ENCODE measurements at places on chromosomes 11 and 22. TPM values are rescaled to one million over a fixed set of nuclear protein-coding genes. Genes with fewer than 3 reads are reported as not detected.

DNA sequence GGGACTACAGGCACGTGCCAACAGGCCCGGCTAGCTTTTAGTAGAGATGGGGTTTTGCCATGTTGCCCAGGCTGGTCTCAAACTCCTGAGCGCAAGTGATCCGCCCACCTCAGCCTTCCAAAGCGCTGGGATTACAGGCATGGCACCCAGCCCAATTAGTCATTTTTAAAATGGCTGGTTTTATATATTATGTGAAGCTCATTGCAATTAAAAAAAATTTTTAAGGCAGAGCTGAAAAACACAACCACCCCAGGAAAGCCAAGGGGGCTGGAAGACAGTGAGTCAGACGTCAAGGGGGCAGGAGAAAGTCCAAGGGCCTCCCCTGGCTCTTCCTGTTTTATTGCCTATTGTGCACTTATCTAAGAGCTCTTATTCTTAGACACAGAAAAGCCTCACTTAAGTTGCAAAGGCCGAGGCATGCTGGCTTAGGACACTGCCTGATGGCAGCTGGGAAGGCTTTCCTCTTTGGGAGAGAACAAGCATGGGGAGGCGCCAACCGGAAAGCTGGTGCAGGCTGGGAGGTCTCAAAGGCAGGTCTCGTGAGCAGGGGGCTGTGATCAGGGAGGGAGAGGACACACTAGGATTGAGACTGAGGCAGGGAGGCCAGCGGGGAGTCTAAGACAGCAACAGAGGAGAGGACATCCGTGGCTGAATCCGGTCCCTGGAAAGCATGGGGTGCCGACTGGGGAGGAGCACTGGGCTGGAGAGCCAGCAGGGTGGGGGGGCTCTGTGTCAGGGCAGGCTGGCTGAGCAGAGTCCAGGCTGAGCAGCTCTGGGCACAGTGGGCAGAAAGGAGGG is 11.1 kb upstream of the OSM start:
- H3K36me3 ChIP-seq, result no peaks in the 10 kb centered on the region
- no peaks in the 10 kb centered on the region for H3K27me3 ChIP-seq
- no peak overlapping the region for H3K27ac ChIP-seq
- H3K4me1 ChIP-seq, result peaks cover 46% of the 10 kb centered on the region
- DNase-seq, result no peak

DNA sequence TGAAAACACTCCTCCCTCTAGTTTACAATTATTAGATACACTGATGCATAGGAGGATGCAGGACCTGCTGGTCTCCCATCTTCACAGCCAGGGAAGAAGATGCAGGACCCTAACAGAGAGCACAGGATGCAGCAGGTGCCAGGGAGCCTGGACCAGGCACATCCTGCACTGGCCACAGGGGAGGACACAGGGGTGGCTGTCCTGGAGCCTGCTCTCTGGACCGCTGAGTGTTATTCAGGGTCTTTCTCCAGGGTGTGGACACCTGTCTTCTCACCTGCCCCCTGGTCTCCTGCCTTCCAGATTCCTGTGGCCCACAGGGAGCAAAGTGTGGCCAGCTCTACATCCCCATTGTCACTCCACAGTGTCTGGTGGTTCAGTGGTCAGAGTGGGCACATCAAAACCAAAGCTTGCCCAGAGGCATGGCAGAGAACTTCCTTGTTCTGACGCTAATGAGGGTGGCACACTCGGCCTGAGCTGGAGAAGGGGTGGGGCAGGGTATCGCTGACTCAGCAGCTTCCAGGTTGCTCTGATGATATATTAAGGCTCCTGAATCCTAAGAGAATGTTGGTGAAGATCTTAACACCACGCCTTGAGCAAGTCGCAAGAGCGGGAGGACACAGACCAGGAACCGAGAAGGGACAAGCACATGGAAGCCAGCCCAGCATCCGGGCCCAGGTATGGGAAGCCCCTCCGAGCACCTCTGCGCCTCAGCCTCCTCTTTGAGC is at the start of gene APOBEC3A:
TSS of gene APOBEC3A (plus strand) at position 564 of the 725 bp plus-strand sequence. CDS start at position 647, 83 bp downstream.
- peak; percentile 27 for DNase-seq
- H3K4me3 ChIP-seq, result no peak within 1 kb of the TSS
- peaks cover 28% of the 10 kb centered on the region for H3K4me1 ChIP-seq
- peaks cover 7% of the 10 kb centered on the region for H3K27me3 ChIP-seq
- H3K27ac ChIP-seq, result no peak within 1 kb of the TSS
- no peaks in the 10 kb centered on the region for H3K36me3 ChIP-seq

- no peak for DNase-seq
- no peak overlapping the region for H3K27ac ChIP-seq
- no peaks in the 10 kb centered on the region for H3K27me3 ChIP-seq
- H3K36me3 ChIP-seq, result no peaks in the 10 kb centered on the region
These were observed 40.8 kb upstream of the E2F8 start for GRCh38 chr11:19281555-19281954.

- H3K36me3 ChIP-seq, result no peaks in the 10 kb centered on the region
- no peak overlapping the region for H3K4me3 ChIP-seq
- no peak overlapping the region for H3K27ac ChIP-seq
- no peaks in the 10 kb centered on the region for H3K27me3 ChIP-seq
- DNase-seq, result no peak
These were observed 444.8 kb downstream of the SOX6 start for GRCh38 chr11:15911377-15912044.

Gene FIBIN
- not detected for total RNA-seq

Gene HBD
- total RNA-seq, result not detected

DNA sequence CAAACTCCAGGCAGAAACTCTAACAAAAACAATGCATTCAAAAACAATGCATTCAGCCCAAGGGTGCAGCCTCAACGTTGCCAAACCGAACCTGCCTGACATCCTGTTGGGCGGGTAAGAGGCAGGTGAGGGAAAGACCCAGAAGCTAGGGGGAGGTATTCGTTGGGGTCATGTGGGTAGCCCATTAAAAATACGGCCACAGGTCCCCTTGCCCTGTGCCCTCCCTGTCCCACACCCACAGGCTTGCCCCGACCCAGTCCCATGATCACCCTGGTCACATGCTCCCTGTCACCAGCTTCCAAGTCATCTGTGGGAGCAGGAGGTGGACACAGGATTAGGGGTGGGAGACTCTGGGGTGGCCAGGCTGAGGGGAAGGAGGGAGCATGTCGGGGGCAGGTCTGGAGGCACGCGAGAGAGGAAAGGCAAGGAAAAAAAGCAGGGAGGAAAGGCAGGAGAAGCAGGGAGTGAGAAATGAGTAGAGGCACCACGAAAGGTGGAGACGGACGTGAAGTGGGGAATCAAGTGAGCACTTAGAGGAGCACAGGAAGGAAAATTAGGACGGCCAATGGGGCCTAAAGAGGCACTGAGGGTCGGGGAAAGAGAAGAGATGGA is 683 bp downstream of the PLA2G6 start:
- no peaks in the 10 kb centered on the region for H3K27me3 ChIP-seq
- peaks cover 7% of the 10 kb centered on the region for H3K36me3 ChIP-seq
- H3K4me3 ChIP-seq, result peak overlapping the region; percentile 94
- peak overlapping the region; percentile 97 for H3K27ac ChIP-seq
- peaks cover 48% of the 10 kb centered on the region for H3K4me1 ChIP-seq

GRCh38 chr11:90635151-90635550 is 412.3 kb upstream of the CHORDC1 start:
- H3K27me3 ChIP-seq, result no peaks in the 10 kb centered on the region
- H3K4me3 ChIP-seq, result no peak overlapping the region
- no peak overlapping the region for H3K27ac ChIP-seq
- no peak for DNase-seq

Gene SGSM1
- 0.13 TPM for total RNA-seq

GRCh38 chr11:118633979-118634378 is 26.6 kb downstream of the PHLDB1 start:
- H3K4me3 ChIP-seq, result no peak overlapping the region
- H3K27me3 ChIP-seq, result no peaks in the 10 kb centered on the region

Gene GPHA2
- not detected for total RNA-seq

Gene CDON
- total RNA-seq, result 3.2 TPM

Gene CDC45
- total RNA-seq, result 111 TPM

Gene SYNGR1
- total RNA-seq, result 3.8 TPM

DNA sequence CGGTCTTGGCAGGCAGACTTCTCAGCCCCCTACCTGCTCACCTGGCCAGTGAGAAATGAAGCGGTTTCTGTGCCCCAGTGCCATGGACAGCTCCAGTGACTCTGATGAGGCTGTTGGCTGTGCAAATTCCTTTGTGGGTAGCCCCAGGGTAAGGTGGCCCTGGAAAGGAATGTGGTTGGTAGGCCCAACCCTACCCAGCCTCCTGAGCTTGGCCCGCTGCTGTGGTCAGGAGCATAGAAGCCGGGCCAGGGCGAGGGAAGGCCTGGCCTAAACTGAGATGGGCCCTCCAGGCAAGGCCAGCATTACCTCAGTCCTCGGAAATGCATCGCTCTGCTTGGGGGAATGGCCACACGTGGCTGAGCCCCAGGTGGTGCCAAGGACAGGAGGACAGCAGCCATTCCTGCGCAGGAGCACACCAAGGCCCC is 16.9 kb downstream of the DAGLA start:
- no peak overlapping the region for H3K4me3 ChIP-seq
- no peaks in the 10 kb centered on the region for H3K27me3 ChIP-seq
- no peak for DNase-seq
- H3K27ac ChIP-seq, result no peak overlapping the region

- peak overlapping the region; percentile 24 for H3K27ac ChIP-seq
- no peaks in the 10 kb centered on the region for H3K27me3 ChIP-seq
These were observed 37.2 kb downstream of the SLC35F2 start for GRCh38 chr11:107821199-107821927.

DNA sequence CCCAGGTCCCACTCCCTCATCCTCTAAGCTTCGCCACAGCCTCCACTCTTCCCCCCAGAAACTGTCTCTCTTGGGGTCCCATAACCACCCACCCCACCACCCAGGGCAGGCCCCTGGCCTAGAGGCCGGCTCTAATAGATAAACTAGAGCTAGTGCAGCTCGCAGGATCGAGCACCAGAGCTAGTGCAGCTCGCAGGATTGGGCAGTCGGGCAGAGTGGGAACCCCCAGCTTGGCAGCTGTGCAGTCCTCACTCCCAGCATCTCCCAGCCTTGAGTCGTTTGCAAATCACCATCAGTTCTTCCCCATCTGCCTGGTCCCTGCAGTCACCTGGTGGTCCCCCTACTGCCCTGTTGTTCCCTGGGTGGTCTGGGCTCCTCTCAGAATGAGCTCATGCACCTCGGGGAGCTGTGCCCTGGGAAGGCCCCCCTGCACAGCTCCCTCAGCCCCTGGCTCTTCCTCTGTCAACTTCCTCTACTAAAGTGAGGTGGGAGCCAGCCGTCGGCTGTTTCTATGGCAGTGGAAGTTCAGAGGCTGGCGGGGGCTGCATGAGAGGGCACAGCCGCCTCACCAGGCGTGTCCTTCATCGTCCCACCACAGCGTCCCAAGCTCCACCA is 15.5 kb upstream of the SHANK2 start:
- H3K27me3 ChIP-seq, result peaks cover 9% of the 10 kb centered on the region
- no peaks in the 10 kb centered on the region for H3K4me1 ChIP-seq
- H3K4me3 ChIP-seq, result no peak overlapping the region
- no peak for DNase-seq
- H3K27ac ChIP-seq, result no peak overlapping the region
- H3K36me3 ChIP-seq, result no peaks in the 10 kb centered on the region

DNA sequence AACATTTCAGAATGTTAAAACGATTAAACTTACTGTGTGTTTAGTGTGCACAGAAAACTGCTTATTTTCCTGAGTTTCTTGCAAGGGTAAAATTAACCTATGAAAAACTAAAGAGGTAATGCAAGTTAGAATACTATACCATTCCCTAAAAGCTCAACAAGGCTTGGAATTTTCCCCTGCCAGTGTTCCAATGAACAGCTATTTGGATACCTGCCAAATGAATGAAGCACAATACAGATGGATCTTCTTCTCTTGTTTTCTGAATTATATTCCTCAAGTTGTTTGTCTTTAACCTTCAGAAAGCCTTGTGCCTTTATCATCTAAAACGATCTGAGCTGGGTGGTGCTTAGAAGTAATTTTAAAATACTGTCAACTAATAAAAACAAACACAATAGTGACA is 204.5 kb downstream of the LRRC4C start:
- no peak for DNase-seq
- no peak overlapping the region for H3K27ac ChIP-seq
- no peaks in the 10 kb centered on the region for H3K27me3 ChIP-seq

Gene MS4A7
- not detected for total RNA-seq

Gene OR8D2
- not detected for total RNA-seq

- H3K27me3 ChIP-seq, result no peaks in the 10 kb centered on the region
- peaks cover 4% of the 10 kb centered on the region for H3K36me3 ChIP-seq
- H3K27ac ChIP-seq, result peak overlapping the region; percentile 82
- peaks cover 26% of the 10 kb centered on the region for H3K4me1 ChIP-seq
- H3K4me3 ChIP-seq, result peak overlapping the region; percentile 8
These were observed 22.2 kb upstream of the BIRC3 start for GRCh38 chr11:102295045-102295444.

DNA sequence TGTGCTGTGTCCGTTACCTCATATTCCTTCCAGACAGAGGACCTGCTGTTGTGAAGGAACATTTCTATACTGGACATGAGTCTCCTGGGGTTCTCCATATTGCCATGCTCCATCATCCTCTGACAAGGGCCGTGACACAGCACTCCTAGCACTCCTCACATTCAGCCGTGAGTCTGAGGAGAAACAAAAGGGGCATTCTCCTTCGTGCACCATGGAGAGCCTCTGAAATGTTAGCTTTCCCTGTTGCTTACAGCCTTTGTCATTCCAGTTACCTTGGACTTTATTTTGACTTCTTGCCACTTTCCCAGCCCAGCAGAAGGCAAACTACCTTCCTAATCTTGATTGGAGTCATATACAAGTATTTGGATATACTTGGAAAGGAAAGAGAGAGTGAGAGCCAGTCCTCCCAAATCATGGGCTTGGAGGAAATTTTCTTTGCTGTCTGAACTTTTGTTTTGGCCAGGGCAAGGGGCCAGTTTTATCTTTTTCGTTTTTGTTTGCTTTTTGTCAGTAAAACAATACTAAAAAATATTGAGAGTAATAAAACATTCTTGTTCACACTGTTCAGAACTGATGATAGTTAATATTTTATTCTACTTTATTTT is 29.1 kb upstream of the TECTA start:
- no peak overlapping the region for H3K27ac ChIP-seq
- no peaks in the 10 kb centered on the region for H3K27me3 ChIP-seq
- peaks cover 26% of the 10 kb centered on the region for H3K36me3 ChIP-seq
- no peaks in the 10 kb centered on the region for H3K4me1 ChIP-seq

Gene IGF2
- total RNA-seq, result 8.2 TPM

Gene WBP2NL
- total RNA-seq, result not detected

GRCh38 chr11:43298397-43298796 is 13.4 kb upstream of the API5 start:
- no peak for DNase-seq
- no peak overlapping the region for H3K27ac ChIP-seq
- H3K36me3 ChIP-seq, result no peaks in the 10 kb centered on the region
- H3K4me1 ChIP-seq, result no peaks in the 10 kb centered on the region
- H3K4me3 ChIP-seq, result no peak overlapping the region

Measured in activated CD8-positive, alpha-beta T cell treated with anti-CD3 and anti-CD28 coated beads for 36 hours (primary cell).